ENCODE measurements at places on chromosomes 4 and X. TPM values are rescaled to one million over a fixed set of nuclear protein-coding genes. Genes with fewer than 3 reads are reported as not detected.

Gene GLRA3
- total RNA-seq: under 0.01 TPM

- DNase-seq: no peak
These were observed 58.8 kb upstream of the CLNK start for GRCh38 chr4:10743357-10743756.

GRCh38 chrX:107701493-107702121, 73.3 kb downstream of the PRPS1 start:
- DNase-seq: no peak

GRCh38 chr4:5552451-5552850, 155.9 kb downstream of the EVC2 start:
- DNase-seq: no peak

DNA sequence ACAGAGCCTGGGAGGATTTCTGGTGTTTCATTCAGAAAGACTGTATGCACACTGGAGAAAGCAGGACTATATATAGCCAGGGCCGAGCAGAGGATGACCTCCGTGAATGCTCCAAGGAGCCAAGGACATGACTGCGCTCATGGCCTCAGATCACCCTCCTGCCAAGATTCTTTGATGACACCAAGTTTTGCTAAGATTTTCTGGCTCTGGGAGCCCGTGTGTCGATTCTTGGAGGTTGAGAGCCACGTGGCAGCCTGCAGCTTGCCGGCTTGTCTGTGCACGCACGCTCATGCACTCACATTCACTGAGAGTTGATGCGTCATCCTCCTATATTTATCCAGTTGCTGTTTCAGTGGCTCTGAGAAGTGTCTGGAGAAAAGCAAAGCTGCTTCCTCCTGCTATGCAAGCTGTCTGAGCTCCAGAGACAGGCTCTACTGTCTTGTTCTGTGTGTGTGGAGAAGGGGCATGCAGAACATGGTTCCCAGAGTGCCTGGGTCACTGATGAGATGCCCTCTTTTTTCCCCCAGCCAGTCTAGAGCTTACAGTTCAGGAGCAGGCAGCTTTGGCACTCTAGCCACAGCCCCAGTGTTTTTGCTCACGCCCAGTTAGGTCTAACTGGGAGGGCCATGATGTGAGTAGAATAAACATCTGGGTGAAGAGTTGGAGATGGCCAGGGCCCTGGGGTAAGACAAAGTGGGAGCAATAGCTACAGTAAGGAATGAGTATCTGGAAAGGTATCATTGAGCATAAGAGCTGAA, 64.9 kb upstream of the SCOC start:
- DNase-seq: no peak
